ENCODE measurements at places on chromosomes 13 and 19.

GRCh38 chr19:18046059-18046718 is 38.2 kb downstream of the ARRDC2 start:
- peak; percentile 99 for DNase-seq

DNA sequence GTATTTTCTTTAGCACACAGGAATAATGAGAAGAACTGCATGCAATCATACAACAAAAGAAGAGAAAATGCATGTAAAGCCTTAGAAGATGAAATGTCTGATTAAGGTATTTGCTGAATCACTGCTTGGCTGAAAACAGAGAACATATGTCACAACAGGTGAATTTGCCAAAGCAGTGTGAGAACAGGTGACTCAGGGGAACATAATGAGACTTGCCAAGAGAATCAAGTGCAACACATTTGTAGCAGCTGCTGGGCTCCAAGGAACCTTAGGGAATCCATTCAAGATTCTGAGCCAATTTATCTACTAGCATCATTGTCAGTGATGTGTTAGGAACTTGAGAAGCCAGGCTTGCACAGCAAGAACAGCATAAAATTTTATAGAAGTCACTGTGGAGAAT is 273.1 kb downstream of the PCDH20 start:
- DNase-seq = no peak

DNA sequence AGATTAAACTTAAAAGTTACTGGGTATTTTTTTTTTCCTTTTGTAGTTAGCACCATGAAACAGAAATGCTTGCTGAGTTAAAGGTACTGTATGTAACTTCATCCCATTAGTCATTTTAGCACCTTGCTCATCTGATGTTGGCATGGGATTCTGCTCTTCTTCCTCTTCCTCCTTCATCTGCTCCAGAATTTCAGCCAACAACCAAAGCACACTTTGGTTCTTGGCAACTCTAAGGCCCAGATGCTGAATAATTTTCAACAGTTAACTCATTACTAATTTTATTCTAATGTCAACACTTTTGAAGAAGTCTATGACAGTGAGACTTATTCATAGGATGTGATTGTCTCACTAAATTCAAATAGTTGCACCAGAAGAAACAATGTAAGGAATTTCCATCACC is 359.2 kb downstream of the KCTD12 start:
- DNase-seq = no peak

GRCh38 chr13:48302871-48303358 is 636 bp upstream of the RB1 start:
- DNase-seq = no peak

GRCh38 chr13:97809576-97809975 is 143.9 kb upstream of the IPO5 start:
- peak; percentile 4 for DNase-seq

- no peak for DNase-seq
Measured at GRCh38 chr13:41706152-41706551, 248.8 kb downstream of the RGCC start.

DNA sequence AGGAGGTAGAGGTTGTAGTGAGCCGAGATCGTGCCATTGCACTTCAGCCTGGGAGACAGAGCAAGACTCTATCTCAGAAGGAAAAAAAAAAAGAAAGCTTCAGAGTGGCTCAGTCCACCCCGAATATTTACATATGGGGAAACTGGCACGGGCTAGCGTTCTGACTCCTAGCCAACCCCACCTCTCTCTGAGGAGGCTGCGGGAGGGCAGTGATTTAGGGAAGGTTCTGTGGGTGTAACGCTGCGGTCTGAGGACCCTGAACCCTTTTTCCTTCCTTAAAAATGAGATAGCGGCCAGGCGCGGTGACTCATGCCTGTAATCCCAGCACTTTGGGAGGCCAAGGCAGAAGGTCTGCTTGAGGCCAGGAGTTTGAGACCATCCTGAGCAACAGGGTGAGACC is 5.0 kb downstream of the LRRC25 start:
- DNase-seq = peak; percentile 84

GRCh38 chr13:111337206-111337605 is 16.8 kb downstream of the TEX29 start:
- DNase-seq = peak; percentile 39

- no peak for DNase-seq
Measured at GRCh38 chr13:84978851-84979250, 820.4 kb downstream of the SLITRK6 start.

GRCh38 chr13:20156702-20157101 is 4.2 kb downstream of the GJA3 start:
- DNase-seq = no peak

DNA sequence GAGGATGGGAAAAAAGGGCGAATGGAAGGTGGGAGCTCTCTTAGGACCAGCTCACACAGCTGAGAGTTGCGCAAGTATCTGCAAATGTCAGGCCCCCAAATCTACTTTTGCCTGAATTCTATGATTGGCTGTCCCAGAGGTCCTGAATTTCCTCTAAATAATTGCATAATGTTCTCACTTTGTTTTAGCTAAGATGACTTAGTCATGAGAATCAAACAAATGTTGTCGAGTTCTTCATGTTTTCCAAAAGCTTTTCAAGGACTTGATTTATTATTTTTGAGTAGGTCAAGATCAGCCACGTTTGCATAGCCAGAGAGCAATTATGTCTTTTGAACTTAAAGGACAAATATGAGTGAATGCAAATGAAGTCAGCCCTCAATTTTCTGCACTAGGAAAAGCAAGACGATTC is 246.6 kb upstream of the MAB21L1 start:
- no peak for DNase-seq

DNA sequence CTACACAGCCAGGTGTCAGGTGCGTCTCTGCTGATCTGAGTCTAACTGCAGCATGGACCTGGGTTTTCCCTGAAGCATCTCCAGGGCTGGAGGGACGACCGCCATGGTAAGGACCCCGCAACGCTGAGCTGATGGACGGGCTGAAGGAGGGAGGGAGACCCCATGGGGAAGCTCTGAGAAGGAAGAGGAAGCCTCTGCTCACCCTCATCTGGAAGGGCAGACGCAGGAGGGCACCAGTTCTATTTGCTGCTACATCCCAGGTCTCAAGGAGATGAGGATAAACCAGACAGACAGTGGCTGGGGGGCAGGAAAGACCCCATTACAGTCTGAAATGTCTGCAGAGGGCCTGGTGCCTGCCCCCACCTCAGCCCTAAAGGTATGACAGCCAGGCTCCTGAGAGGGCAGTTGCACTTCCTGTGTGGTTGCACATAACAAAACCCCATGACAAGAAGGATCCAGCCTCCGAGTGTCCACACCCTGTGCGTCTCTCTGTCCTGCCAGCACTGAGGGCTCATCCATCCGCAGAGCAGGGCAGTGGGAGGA is at the start of gene LILRA2:
Gene LILRA2, plus strand, starts transcription at position 461 of the 543 bp plus-strand sequence. CDS start 89 bp downstream, outside the sequence.
- no peak for DNase-seq

- DNase-seq = no peak
Measured at GRCh38 chr13:81800433-81800832, 1459.5 kb upstream of the SPRY2 start.

DNA sequence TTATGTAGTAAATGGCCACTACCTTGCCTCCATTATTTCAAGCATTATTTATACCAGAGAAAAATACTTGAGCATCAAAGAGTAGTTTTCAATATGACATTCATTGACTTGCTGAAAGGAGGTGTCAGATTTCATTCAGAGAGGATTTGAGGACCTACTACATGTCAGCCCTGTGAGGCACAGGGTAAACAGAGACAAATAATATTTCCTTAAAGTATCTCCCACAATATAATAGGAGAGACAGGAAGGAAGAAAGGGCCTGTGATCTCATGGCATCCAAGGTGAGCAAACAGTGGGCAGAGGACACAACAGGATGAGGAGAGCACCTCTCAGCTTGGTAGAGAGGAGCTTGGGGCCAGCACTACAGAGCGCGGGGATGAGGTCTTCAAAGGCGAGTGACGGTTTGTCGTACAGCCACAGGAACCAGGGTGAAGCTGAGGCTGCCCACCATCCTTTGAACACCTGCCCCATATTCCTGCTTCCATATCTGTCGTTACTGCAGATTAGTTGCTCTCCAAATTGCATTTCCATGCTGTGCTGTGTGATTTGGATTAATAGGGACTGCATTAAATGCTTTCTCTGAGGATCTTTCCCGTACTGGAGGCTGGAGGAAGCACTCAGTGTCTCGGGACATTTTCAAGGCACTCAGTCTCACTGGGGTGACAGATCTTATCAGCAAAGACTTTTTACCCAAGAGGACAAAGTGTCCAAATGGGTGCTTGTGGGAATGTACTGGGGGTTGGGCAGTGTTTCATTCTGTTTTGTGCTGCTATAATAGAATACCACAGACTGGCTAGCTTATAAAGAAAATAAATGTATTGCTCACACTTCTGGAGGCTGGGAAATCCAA is 59.2 kb downstream of the GJA3 start:
- no peak for DNase-seq

DNA sequence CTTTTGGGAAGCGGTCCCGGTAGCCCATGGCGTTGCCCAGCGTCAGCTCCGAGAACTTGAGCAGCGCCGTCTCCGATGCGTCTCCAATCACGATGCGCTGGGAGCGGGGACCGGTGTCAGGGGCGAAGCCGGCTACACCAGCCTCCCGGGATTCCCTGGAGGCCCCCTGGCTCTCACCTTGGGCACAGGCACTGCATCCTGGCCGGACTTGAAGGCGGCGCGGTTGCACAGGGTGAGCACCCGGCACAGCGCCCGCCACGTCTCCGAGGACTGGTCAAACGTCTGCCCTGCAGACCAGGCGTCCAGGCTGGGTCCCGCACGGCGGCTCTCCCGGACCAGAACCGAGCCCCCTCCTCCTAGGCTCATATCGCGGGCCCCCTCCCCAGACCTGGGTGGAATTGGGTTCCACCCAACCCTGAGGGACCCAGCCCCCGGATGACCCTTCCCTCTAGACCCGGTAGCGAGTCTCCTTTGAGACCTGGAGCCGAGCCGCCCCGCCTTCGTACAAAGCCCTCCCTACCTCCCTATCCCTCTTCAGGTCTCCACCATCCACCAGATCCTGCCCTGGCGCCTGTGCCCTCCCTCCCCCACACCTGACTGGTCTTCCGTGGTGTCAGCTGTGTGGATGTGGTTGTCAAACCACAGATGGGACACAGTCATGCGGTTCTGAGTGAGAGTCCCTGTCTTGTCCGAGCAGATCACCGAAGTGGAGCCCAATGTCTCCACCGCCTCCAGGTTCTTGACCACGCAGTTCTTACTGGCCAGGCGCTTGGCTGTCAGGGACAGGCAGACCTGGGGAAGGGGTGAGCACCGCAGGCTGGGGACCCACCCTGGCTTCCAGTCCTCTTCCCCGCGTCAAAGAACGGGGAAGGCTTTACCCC is 4.8 kb downstream of the ATP4A start:
- DNase-seq = no peak

DNA sequence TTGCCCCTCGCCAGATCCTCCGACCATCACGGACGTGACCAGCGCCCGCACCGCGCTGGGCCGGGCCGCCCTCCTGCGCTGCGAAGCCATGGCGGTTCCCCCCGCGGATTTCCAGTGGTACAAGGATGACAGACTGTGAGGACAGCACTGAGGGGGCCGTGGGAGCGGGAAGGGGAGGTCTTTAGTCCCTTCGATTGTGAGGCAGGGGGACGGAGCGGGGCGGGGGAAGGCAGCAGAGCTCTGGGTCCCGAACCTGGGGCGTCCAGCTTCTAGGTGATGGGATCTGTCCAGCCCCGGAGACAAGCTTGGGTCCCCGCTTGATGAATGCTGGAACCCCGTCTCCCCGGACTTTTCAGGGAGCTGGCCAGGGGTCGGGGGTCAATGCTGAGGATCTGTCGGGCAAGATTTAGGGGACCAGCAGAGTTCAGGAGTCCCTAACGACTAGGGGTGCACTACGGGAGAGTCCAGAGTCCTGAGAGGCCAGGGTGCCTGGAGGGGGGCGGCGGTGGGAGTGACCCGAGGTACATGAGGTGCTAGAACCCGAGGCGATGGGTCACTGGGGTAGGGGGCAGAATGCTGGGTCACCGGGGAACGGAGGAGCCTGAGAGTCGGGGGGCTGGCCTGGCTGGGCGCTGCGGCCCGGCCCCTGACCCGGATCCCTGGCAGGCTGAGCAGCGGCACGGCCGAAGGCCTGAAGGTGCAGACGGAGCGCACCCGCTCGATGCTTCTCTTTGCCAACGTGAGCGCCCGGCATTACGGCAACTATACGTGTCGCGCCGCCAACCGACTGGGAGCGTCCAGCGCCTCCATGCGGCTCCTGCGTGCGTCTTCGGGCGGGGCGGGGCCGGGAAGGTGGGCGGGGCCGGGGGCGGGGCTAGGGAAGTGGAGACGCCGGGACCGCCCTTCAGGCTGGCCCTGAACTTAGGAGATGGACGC is 14.6 kb downstream of the VSIG10L start:
- no peak for DNase-seq

DNA sequence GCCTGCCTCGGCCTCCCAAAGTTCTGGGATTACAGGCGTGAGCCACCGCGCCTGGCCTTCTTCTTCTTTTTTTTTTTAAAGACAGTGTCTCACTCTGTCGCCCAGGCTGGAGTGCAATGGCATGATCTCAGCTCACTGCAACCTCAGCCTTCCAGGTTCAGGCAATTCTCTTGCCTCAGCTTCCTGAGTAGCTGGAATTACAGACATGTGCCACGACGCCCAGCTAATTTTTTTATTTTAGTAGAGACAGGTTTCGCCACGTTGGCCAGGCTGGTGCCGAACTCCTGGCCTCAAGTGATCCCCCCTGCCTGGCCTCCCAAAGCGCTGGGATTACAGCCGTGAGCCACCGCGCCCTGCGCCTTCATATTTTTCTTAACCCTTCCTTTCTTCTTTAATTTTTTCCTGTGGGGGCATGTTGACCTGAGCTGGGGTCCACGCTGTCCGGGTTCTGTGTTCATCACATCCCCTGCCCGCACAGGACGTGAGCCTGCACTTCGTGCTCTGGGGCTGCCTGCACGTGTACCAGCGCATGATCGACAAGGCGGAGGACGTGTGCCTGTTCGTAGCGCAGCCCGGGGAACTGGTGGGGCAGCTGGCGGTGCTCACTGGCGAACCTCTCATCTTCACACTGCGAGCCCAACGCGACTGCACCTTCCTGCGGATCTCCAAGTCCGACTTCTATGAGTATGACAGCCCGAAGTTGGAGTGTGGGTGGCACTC is 14.1 kb downstream of the PNPLA6 start:
- no peak for DNase-seq

DNA sequence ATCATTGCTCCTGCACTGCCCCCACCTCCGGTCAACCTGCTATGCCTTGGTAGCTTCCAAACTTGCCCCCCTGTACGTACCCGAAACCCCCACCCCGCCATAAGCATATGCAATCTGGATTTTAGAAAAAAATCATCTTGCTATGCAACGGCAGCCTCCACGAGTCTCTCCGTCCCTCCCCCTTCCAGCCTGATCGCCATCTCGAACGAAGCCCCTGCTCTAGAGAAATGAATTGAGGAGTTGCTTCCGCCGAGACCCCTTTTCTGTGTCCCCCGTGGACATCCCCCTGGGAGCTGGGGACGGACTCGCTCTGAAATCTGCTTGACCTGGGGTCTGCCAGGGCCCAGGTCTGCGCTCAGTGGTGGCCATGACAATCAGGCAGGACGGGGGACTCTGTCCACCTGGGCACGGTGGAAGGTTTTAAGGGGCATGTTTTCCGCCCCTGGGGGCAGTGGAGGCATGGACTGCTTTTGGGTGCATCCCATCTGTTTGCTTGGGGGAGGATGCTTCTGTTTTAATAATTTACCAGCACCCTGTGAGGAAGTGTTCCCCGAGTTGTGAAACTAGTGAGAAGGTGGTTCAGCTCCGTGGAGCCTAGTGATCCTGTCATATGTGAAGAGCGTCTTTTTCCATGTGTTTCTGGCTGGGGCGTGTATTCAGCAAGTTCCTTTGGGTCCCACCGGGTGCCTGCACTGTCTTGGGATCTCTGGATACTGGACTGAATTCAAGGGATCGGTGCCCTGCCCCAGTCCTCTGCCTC is 1.0 kb downstream of the KDM4B start:
- peak; percentile 19 for DNase-seq

GRCh38 chr19:35030257-35031071 is at the start of gene SCN1B:
Gene SCN1B (plus strand): TSS chr19:35030470. CDS start chr19:35030821, 351 bp downstream.
- peak; percentile 72 for DNase-seq
